ENCODE measurements at places on chromosomes 7 and 10.

- DNase-seq: no peak
These were observed 101.2 kb upstream of the MGMT start for GRCh38 chr10:129365767-129366402.

DNA sequence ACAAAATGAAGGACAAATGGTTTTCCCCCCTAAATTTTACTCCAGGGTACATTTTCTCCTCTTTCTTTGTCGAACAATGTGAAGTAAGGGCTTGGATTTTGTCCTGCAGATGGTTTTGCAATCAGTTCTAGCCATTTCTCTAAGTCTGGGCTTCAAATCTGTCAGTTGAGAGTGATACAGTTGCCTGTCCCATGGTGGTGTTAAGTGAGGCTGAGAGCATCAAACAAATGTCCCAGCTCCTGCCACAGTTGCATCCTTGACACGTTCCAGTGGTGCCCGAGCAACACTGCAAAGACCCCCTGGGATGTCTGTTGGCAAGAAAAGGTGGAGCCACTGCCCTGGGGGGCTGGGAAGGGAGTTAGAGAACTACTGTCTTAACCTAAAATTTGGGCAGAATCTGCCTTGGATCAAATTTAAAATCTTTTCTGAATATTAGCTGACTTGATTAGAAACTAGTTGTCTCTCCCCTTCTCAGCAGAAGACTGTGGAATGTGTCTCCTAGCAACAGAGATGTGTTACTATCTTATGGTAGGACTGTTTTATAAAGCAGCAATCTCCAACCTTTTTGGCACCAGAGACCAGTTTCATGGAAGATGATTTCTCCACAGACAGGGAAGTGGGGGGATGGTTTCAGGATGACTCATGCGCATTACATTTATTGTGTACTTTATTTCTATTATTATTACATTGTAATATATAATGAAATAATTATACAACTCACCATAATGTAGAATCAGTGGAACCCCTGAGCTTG is 102.0 kb upstream of the STEAP1B start:
- no peak for DNase-seq

DNA sequence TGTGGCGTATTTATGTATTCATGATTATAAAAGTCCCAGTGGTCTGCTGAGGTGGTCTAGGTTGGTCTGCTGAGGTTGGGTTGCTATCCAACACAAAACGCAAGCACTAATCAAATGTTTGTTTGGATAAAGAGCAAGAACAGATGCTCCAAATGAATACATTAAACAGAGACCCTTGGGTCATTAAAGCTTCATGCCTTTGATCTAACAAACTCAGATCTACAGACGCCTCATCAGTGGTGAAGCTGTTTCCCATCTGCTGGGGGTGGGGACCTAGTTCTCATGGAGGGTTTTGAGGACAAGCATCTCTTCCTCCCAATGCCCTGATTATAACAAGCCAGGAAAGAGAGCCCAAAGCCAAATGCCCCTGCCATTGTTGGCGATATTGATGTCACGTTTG is 786.7 kb downstream of the NRG3 start:
- no peak for DNase-seq

- DNase-seq: no peak
These were observed 58.3 kb downstream of the DOCK4 start for GRCh38 chr7:112147793-112148361.

DNA sequence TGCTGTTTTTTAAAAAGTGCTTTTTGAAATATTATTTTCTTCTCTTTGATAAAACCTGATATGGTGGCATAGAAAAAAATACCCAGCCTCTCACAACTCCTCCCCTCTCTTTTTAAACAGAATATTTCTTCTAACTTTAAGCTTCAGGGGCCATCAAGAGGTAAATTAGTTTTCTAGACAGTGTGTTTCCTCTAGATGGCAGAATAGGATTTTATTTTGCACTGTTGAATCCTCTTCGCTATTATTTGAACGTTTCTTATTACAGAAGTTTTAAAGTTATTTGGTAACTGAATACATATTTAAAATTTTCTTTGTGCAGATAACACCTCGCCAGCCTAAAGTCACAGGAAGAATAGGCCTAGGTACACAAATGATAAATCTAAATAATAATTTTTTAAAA is 30.3 kb downstream of the ARL5B start:
- no peak for DNase-seq

DNA sequence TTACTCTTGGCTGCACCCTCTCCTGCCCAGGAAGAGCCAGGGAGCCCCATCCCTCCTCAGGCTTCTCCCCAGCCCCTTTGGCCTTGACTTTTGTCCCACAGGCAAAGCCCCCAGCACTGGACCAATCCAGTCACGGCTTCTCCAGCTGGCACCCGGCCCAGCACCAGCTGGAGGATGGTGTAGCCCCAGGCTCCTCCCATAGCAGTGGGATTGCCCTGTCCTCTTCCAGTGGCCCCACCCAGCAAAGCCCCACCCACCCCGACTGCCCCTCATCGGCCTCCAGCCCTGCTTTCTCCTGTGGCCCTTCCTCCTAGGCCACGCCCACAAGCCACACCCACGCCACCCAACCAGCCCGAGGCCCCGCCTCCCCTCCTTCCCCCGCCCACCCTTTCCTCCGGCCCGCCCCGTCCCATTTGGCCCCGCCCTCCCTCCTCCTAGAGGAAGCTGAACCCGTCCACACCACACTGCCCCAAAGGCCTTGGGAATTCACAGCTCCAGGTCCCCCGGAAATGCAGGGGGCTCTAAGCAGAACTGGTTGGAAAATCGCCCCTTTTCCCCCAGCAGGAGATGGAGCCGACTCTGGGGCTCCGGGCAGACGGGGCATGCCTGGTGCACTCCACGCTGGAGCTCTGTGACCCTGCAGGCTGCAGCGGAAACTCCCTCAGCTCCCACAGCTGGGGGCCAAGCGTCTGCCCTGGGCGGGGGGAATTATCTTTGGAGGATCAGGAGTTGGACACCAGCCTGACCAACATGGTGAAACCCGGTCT is 25.2 kb downstream of the GET4 start:
- DNase-seq: no peak

- DNase-seq: peak; percentile 33
These were observed 5.7 kb upstream of the ZYX start for GRCh38 chr7:143375298-143376034.

DNA sequence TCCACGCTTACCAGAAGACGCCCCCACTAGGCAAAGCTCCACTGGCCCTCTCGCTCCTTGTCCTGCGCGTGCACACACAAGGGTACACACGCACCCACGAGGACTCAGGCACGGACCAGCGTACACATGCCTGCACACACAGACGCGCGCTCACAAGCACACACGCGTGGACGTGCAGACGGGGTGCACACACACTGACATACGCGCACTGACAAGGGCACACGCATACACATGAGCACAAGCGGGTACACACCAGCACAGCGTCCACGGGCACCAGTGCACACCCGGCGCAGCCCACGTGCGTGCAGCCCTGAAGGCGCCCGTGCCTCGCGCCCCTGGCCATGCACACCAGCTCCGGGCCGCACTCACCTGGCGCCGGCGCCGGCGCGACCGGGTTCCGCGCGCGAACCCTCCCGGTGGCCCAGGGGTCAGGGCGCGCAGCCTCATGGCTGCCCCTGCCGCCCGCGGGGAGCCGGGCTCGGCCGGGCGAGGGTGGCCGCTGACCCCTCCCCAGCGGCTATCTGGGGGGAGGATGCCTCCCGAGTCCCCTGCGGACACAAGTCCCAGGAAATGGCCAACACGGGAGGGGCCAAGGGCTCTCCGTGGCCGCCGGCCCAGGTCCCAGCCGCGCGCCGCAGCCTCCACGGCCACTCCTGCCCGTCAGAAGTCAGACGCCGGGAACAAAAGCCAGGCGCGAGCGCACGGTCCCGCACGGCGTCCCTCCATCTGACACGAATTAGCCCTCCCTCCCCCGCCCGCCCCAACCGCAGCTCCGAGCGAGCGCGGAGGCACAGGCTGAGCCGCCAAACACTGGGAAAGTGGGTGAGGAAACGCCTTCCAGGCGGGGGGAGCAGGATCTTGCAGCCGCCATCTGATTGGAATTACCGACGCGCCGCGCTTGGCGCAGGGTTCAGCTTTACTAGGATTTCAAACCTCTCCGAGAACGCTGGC is 45.0 kb downstream of the TNS3 start:
- DNase-seq: no peak

DNA sequence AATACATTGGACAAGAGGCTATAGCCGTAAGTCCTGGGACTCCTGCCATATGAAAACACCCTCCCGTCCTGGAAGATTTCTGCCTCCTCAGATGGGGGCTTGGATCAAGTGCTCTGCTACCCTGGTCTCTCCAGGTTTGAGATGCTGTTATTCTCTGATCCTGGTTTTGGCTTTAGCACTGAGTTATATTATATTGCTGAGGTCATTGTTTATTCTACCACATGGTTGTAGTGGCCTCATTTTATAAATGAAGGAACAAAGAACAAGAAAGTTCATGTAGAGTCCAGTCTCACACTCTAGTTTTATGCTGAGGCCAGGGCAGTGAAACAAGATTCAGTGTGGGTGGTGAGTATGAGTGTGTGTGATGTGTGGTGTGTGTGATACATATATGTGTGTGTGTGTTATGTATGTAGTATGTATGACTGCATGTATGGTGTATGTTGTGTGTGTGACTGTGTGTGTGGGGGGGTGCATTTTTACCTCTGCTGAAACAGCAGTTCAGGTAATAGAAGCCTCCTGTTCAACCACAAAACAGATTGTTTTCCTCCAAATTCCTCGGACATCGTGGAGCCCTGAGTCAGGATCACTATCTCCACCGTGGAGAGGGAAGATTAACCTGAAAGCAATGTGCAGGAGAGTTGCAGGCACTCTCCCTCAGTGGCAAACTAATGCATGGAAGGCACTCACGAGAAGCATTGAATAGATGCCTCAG is 80.7 kb downstream of the C7orf25 start:
- DNase-seq: no peak

DNA sequence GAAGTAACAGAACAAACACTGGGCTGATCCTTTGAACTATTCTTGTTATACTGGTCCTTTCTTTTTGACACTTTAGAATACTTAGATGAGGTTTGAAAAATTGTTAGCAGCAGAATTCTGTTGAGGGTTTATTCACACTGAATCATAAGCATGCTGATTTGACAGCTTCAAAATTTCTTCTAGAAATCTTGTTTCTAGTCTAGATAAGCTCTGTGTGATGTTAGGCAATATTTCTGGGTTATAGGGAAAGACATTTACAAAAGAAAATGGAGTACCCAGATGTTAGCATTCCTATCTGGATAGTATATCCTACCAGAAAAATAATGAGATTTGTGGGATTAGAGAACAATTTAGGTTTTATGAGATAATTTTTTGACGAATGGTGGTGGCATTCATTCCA is 12.1 kb downstream of the CSTF2T start:
- DNase-seq: no peak

DNA sequence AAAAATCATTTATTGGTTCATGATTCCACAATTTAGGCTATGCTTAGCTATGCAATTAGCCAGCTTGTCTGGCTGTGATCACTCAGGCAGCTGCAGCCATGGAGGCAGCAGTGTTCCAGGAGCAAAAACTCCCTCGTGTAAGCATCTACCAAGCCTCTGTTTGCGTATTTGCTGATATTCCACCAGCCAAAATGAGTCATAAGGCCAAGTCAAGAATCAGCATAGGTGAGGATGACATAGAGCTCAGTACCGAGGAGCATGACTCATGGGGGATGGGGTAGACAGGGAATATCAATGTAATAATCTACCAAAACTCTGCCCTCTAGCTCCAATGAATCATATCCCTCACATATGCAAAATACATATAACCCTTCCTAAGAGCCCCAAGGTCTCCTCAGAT is 63.3 kb downstream of the IMMP2L start:
- no peak for DNase-seq

- DNase-seq: no peak
These were observed 31.8 kb downstream of the GSTO2 start for GRCh38 chr10:104300736-104301292.

GRCh38 chr10:103120546-103120945 is 72.5 kb downstream of the NT5C2 start:
- DNase-seq: no peak

DNA sequence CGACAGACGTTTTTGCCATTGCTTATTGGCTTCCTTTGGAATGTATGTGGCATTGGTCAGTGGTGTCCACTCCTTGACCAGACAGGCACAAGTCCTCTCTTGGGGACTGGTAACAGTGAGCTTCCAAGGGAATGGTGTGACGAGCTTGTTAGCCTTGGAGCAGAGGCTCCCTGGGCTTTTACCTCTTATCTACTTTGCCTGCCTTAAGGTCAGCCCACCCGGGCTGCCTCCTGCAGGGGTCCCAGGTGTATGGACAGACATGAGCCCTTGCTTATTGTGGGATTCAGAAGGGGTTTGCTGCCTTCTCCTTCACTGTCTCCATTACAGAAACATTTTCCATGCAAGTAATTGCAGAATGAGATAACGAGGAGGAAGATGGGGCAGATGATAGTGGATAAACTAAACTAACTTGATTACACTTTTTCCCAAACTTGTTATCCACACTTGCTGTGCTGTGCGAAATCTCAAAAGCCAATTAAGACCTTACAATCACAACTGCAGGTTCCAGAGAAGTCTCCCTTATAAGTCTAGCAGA is 29.7 kb downstream of the PLPP4 start:
- DNase-seq: no peak

GRCh38 chr10:34407324-34407805 is 407.7 kb downstream of the PARD3 start:
- DNase-seq: no peak

DNA sequence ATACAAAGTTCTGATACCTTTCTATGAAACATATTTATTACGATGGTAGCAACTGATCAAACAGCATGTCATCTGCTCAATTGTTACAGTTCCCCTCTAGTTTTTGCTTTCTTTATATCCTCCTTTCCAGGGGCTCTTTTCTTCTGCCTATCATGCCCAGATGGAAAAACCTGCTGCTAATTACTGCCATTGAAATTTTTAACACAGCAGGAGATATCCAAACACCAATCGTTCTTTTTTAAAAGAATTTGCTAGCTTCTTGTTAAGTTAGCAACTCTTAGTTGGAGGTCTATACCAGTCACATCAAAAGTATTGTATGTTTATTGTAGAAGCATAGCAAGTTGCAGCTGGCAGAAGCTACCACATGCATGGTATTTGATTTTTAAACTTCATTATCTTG is 768.5 kb downstream of the NXPH1 start:
- DNase-seq: no peak

- DNase-seq: no peak
These were observed 293.8 kb upstream of the NFE2L3 start for GRCh38 chr7:25858200-25858524.

- no peak for DNase-seq
These were observed 99.3 kb upstream of the NFE2L3 start for GRCh38 chr7:26052706-26053105.

GRCh38 chr10:70566515-70567290 is 35.8 kb downstream of the PRF1 start:
- DNase-seq: no peak

GRCh38 chr7:44258423-44258760 is 57.6 kb downstream of the YKT6 start:
- no peak for DNase-seq

Data from stimulated activated CD8-positive, alpha-beta memory T cell treated with anti-CD3 and anti-CD28 coated beads, Interleukin-4, amount 100 ng/mL, for 4 hours (primary cell).